ENCODE measurements at places on chromosomes 7 and 10.

GRCh38 chr7:73851410-73852338, 9.3 kb upstream of the TMEM270 start:
- DNase-seq = no peak

- no peak for DNase-seq
These were observed 2.3 kb downstream of the KLF6 start for GRCh38 chr10:3782451-3783315.

DNA sequence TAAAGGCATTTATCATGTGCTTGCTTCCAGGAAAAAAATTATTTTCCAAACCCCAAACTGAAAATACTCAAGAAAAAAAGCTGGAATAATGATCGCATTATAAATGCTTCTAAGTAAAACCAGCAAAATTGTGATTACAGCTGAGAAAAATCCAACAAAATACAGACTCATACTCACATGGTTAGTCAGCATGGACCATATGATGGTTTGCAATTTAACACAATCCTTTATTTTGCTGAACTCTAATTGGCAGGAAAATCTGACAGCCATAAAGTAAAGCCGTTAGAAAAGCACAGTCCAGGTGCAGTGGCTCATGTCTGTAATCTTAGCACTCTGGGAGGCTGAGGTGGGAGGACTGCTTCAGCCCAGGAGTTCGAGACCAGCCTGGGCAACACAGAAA, 59.6 kb downstream of the BRI3 start:
- no peak for DNase-seq

- DNase-seq = peak; percentile 15
These were observed 220.5 kb downstream of the CDK14 start for GRCh38 chr7:90816511-90817142.

DNA sequence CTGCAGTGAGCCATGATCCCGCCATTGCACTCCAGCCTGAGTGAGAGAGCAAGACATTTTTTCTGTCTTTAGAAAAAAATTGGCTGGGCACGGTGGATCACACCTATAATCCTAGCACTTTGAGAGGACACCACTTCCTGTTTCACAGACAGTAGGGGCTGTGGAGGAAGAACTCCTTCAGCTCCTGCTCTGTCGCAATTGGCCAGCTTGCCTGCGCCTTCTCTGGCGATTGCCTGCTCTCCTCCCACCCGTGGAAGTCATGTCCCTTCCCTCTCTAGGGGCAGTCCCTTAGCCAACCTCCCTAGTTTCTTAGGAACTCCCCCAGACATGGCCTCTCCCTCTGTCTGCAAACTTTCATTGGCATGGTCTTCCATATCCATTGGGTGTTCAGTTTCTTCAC, 8.7 kb downstream of the PDSS1 start:
- no peak for DNase-seq

GRCh38 chr7:101597941-101598340, 31.2 kb downstream of the MYL10 start:
- DNase-seq = no peak

All from GM18507 (cell line).